Activated CD4-positive, alpha-beta T cell treated with anti-CD3 and anti-CD28 coated beads, Interleukin-2, amount 10 ng/mL, durations not matched to agents 24 days and 14 days (primary cell): ENCODE measurements at places on chromosomes 16 and 17. TPM values are rescaled to one million over a fixed set of nuclear protein-coding genes. Genes with fewer than 3 reads are reported as not detected.

The LRRC75A gene
- total RNA-seq: 1.3 and 1.5 TPM in 2 replicates

The RGS9 gene
- total RNA-seq: 2.2 and 3.1 TPM in 2 replicates

The GNGT2 gene
- total RNA-seq: 18.2 and 19.5 TPM in 2 replicates

The SLC5A10 gene
- not detected in 2 replicates for total RNA-seq

The CORO7 gene
- 86.3 and 93.3 TPM in 2 replicates for total RNA-seq

DNA sequence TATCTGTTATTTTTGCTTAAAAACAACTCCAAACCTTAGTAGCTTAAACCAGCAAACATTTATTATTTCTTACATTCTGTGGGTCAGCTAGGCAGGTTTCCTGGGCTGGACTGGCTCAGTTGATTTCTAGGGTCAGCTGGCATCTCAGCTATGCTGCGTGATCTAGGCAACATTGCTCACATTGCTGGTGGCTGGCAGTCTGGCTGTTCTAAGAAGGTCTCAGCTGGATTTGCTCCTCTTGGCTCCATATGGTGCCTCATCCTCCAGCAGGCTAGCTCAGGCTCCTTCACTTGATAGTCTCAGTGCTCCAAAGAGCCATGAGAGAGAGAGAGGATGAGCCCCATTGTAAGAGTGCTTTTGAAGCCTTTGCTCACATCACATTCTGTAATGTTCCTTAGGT, 470.6 kb upstream of the CDH5 start:
- DNase-seq: no peak

GRCh38 chr17:2849327-2849670, 53.1 kb downstream of the RAP1GAP2 start:
- no peak for DNase-seq

GRCh38 chr16:68434624-68435210, 13.6 kb downstream of the SMPD3 start:
- DNase-seq: peak; percentile 65
